ENCODE measurements at places on chromosomes 11 and 22.
A peak's percentile ranks its signal among the peaks of the same experiment; 100 is the strongest.

GRCh38 chr11:36211761-36212430 lies 77.3 kb downstream of the COMMD9 start:
- DNase-seq, result no peak

DNA sequence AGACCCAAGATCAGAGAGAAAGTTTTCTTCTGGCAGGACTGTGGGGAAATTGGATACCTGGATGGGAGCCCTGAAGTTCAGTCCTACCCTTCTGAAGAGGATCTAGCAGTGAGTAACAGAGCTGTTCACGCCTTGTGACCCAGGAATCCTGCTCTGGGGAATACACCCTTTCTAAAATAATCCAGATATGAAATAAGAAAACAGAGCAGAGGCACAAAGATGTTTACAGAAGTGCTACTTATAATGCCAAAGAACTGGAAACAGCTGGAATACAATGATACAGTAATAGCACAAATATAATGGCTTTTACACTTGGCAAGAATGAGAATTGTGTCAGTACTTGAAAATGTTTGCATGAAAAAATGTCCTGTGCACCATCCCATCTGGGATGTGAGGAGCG lies 304.0 kb upstream of the NARS2 start:
- DNase-seq, result no peak

- no peak for DNase-seq
These were observed 8.8 kb downstream of the TBX1 start for GRCh38 chr22:19769393-19769715.

DNA sequence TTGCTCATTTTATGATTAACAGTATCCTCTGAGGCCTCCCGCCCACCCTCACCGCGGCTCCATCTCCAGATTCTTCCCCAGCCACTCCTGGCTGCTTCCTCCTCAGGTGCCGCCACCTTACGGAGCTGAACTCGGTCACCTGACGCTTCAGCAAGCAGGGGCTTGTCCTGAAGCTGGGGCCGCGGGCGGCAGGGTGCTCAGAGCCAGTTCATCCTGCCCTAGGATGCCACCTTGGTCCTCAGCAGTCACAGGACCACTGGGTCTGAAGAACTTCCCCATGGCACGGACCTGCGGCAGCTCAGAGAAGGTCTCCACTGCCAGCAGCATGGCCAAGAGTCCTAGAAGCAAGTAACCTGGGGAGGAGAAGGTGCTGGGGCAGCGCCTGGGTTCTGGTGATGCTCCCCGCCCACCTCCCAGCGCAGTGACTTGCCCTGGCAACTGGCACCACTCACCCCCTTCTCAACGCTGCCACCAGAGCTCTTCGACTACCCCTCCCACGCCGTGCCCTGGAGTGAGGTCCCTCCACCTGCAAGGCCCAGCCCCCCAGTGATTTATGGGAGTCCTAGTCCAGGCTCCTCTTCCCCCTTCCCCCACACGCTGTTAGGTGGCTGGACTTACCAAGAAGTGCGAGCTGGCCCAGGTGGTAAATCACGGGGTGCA lies 2.6 kb downstream of the KCNK7 start:
- no peak for DNase-seq

GRCh38 chr22:23212061-23213021 lies 32.0 kb downstream of the BCR start:
- DNase-seq, result no peak

DNA sequence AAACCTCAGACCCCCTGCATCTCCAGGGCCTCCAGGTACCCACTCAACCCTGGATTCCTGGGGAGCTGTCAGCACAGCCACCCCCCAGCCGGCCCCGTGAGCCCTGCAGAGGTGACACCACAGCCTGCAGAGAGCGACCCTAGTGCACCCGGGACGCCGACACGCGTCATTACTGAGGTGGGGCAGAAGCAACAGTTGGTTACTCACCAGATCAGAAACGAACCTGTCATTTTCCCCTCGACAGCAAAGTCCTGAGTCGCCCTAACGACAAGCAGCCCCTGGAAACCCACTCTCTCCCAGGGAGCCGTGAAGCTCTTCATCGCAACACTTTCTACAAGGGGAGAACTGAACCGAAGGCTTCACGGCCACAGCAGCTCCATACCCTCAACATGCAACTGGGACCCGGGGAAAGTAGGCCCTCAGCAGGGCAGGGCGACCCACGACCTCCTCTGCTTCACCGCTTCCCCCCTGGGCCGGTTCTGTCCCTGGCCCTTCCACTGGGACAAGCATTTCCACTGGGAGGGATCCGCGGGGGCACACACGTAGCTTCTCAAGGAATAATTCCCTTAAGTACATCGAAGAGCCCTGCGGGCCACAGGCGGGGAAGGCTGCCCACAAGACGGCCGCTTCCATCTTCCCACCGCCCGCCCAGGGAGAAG lies 1.6 kb downstream of the BRD1 start:
- peak; percentile 67 for DNase-seq

DNA sequence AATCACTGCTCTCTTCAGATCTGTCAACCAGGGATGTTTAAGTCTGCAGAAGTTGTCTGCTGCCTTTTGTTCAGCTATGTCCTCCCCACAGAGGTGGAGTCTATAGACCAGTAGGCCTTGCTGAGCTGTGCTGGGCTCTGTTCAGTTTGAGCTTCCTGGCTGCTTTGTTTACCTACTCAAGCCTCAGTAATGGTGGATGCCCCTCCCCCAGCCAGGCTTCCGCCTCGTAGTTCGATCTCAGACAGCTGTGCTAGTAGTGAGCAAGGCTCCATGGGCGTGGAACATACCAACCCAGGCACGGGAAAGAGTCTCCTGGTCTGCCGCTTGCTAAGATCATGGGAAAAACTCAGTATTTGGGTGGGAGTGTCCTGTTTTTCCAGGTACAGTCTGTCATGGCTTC lies 27.6 kb upstream of the CASP12 start:
- DNase-seq, result no peak

GRCh38 chr22:34866081-34866480 lies 199.9 kb upstream of the ISX start:
- no peak for DNase-seq

DNA sequence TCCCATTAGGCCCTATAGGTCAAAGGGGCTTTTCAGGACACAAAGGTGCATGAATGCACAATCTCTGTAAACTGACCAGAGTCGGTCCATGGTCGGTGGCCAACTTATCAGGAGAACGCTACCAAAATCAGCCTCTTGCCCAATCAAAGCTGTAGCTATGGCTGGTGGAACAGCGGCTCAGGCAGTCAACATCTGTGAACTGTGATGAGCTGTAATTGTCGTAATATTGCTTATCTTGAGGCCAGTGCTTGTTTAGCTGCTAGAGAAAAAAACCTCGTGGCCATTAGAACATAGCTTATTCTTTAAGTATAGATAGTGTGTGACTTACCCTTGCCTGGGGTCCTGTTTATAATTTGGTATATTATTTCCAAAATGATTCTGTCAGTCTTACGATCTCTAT lies 14.4 kb upstream of the CHST1 start:
- DNase-seq, result no peak

- DNase-seq, result no peak
These were observed 77.9 kb upstream of the TIMP3 start for GRCh38 chr22:32723643-32724042.

GRCh38 chr11:102950622-102951081 lies 4.9 kb downstream of the MMP13 start:
- no peak for DNase-seq

DNA sequence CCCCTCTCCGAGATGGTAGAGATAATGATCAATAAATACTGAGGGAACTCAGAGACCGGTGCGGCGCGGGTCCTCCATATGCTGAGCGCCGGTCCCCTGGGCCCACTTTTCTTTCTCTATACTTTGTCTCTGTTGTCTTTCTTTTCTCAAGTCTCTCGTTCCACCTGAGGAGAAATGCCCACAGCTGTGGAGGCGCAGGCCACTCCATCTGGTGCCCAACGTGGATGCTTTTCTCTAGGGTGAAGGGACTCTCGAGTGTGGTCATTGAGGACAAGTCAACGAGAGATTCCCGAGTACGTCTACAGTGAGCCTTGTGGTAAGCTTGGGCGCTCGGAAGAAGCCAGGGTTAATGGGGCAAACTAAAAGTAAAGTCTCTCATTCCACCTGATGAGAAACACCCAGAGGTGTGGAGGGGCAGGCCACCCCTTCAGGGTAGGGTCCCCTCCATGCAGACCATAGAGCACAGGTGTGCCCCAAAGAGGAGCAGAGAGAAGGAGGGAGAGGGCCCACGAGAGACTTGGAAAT lies 43.2 kb downstream of the IGLL1 start:
- DNase-seq, result no peak

DNA sequence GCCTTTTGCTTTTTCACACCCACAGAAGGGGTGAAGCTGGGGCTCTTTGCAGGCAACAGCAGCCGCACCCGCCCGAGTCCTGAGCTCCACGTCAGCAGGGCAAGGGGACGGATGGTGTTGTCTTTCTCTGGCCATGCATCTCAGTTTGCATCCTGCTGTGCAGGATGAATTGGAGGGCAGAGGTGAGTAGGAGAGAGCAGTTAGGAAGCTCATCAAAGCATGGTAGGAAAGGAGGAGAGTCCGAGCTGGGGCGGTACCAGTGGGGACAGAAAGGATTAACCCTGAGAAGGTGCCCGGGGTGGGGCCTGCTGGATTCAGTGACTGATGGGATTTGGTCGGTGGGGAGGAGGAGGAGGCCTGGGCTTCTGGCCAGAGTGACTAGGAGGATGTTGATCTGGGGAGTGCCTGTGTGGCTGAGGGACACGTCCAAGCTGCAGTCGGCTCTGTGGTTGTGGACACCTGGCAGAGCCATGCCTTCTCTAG lies 14.6 kb downstream of the FAM83F start:
- no peak for DNase-seq

- DNase-seq, result no peak
These were observed 20.9 kb downstream of the LIMK2 start for GRCh38 chr22:31233001-31233400.

- DNase-seq, result no peak
These were observed 57.3 kb upstream of the SLN start for GRCh38 chr11:107769189-107769588.

DNA sequence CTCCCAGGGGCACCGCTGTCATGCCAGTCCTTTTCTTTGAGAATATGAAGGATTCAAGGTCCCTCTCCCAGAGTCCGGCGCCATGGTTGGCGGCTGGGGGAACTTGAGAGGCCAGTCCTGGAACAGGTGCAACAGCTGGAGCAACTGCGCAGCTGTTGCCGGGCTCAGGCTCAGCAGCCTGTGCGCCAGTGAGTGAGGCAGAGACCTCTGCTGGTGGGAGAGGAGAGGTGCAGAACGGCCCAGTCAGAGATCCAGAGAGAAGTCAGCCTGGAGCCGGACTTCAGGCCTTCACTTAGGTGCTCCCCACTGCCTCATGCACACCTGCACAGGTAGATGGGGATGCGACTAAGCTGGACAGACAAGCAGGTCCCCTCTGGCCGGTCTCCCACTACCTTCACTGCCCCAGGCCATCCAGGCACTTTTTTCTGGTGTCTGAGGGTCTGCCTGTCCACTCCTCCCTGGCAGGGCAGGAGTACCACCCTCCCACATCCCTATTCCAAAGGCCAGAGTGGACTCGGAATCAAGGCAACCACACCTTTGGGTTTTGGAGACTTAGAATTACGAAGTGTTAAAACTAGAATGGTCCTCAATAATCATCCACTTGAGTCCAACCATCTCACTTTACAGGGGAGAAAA lies 4.6 kb downstream of the CHRDL2 start:
- DNase-seq, result no peak

DNA sequence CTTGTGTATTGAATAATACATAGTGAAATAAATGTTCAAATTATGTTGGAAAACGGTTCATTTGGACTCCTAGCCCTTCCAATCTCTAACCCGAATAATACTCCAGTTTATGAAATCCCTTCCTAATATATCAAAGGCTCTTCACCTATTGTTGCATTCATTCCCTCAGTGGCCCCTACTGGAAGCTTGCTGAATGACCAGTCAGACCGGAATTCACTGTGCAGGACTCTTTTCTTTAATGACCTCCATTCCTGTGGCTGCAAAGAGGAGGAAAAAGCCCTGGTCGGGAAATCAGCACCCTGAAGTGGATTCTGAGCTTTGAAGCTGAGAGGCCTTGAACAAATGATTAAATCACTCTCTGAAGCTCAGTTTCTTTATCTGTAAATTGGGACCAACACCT lies 19.1 kb upstream of the RCN1 start:
- no peak for DNase-seq

DNA sequence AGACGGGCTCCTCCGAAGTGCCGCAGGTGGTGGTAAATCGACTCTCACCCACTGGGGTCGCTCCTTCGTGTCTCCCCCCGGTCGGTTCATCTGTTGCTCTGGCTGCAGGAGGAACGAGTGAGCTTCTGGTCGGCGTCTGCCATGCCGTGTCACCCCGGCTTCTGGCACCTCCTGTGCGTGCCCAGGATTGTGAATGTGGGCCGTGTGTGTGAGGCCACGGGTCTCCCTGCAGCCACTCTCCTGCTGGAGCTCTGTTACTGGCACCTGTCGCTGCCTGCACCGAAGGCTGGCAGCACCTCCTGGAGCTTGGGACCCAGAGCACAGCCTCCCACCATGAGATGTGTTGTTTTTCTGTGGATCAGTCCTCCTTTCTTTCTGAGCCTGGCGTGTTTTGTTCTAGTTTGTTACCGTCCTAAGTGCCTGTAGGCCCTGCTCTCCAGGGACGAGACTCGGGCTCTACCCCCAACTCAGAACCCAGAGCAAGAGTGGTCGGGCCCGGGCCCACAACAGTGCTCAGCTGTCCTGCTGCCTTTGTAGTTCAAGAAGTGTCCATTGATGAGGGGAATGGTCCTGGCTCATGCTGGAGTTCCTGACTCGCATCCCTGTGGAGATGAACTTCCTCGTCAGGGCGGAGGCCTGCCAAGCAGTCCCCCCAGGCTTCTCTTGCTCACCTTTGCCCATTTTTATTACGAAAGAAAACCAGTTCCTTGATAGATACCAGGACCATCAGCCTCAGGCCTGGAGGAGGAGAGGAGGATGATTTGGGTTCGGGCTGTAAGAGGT lies 66.6 kb downstream of the MED15 start:
- no peak for DNase-seq

DNA sequence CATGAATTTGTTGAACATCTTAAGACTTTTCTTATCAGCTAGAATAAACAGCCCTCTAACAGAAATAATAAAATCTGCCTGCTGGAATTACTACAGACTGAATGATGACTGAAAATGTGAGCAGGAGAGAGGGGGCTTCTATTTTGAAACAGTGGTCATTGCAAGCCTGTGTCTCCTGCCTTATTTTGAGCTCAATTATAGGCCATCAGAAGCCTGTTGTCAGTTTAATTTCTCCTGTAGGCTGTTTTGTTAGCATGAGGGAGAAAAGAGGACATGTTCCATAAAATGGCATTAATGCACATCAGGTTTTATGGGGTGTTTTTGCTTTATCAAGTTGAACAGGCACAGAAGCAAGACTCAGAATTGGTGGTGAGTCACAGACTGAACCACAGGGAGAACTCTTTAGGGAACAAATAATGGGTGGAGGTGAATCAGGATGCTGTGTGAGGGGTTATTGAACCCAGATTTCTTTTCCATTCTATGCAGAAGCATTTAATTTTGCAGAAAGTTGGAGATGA lies 129.1 kb downstream of the PARVA start:
- DNase-seq, result no peak

Data from activated CD8-positive, alpha-beta memory T cell treated with anti-CD3 and anti-CD28 coated beads for 1 hour (primary cell).